ENCODE measurements at places on chromosomes 12 and 14. TPM values are rescaled to one million over a fixed set of nuclear protein-coding genes. Genes with fewer than 3 reads are reported as not detected.

The TMEM179 gene
- 0.09 TPM for total RNA-seq

DNA sequence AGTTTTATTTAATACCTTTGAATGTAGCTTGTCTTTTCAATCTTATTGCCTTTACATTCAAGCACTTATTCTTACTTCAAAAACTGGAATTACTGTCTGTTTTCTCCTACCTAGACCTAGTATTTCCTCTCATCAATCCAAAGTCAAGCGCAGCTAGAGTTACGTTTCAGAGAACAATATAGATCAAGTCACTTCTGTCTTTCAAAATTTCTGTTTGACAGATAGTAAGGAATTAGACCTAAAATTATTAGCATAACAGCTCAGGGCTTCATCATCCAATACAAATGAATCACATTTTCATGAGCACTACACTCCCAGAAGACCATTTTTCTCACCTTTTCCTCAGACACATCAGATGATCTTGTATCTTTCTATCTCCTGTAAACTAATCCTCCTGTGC is 170.6 kb downstream of the CCDC59 start:
- DNase-seq, result no peak

The CHFR gene
- total RNA-seq, result 39.5 TPM

DNA sequence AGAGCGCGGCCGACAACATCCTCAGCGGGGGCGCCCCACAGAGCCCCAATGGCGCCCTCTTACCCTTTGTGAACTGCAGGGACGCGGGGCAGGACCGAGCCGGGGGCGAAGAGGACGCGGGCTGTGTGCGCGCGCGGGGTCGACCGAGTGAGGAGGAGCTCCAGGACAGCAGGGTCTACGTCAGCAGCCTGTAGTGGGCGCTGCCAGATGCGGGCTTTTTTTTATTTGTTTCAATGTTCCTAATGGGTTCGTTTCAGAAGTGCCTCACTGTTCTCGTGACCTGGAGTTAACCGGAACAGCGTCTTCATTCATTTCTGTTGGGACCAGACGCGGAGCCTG is 103.8 kb upstream of the FKBP4 start:
- DNase-seq, result no peak

The KRT82 gene
- total RNA-seq, result 0.05 TPM

GRCh38 chr12:66149702-66150398 is 19.3 kb upstream of the LLPH start:
- no peak for DNase-seq

DNA sequence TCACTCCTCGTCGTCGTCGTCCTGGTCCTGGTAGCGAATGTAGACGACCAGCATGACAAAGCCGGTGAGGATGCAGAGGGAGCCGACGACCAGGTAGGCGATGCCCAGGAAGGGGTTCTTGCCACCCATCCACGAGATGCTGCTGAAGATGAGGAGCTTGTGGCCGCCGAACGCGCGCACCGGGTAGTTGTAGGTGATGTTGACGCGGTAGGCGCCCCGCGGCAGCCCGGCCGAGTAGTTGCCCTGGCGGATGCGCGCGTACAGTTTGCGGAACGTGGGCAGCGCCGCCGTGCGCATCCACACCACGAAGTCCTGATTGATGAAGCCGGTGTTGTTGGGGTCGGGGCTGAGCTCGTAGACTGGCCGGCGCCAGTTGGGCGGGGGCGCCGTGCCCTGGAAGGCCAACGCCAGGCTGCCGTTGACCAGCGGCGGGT is 1.0 kb downstream of the TMEM30B start:
- DNase-seq, result no peak

DNA sequence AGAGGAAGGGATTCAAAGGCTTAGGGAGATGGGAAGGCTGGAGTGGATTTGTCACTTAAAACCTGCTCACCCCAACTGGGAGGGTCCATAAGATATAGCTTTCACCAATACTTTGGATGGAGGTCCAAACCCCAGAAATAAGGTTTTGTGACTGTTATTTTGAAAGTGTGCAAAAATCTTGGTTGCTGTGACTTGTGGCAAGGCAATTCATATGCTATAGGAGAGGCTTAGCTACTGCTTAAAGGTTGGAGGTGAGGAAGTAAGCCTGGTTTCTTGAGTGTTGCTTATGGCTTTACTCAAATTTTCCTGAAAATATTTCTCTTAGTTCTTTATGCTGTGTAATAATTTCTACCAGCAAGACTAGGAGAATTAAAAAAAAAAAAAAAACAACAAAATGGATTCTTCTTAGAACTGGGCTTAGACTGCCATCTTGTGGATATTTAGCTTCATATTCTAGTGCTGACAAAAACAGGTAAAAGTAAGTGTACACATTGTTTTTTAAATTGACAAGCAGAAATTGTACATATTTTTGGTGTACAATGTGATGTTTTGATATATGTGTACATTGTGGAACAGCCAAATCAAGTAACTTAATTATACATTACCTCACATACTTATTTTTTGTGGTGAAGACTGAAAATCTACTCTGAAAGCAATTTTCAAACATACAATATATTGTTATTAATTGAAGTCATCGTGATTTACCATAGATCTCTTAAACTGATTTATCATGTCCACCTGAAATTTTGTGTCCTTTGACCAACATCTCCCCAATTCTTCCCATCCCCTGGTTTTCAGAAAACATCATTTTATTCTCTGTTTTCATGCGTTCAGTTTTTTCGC is 23.0 kb downstream of the PDE6H start:
- no peak for DNase-seq

The MCRS1 gene
- 52.6 TPM for total RNA-seq

- DNase-seq, result no peak
Observed at GRCh38 chr12:65891219-65891618, 66.9 kb downstream of the HMGA2 start.

- DNase-seq, result no peak
Observed at GRCh38 chr12:128551266-128551665, 272.5 kb downstream of the SLC15A4 start.

GRCh38 chr14:92984896-92985295 is 61.9 kb downstream of the CHGA start:
- DNase-seq, result no peak

DNA sequence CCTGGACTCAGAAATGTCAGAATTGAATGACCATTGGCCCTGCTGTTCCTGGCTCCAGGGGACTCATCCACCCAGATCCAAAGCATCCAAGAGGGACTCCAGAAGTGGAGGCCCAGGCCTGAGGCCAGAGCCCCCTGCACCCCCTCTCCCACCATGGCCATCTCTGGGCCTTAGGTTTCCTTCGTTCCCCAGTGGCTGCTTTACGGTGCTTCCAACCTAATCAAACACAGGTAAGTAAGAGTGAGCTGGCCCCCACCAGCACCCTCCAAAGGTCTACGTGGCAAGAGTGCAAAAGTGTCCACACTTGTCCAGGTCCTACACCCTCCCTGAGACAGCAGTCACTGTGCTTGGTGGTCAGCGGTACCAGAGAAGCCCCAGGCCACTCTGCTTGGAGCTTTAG is 139.0 kb downstream of the DPF3 start:
- DNase-seq, result no peak
